ENCODE measurements at places on chromosomes 7 and 10.
A peak's percentile ranks its signal among the peaks of the same experiment; 100 is the strongest.

DNA sequence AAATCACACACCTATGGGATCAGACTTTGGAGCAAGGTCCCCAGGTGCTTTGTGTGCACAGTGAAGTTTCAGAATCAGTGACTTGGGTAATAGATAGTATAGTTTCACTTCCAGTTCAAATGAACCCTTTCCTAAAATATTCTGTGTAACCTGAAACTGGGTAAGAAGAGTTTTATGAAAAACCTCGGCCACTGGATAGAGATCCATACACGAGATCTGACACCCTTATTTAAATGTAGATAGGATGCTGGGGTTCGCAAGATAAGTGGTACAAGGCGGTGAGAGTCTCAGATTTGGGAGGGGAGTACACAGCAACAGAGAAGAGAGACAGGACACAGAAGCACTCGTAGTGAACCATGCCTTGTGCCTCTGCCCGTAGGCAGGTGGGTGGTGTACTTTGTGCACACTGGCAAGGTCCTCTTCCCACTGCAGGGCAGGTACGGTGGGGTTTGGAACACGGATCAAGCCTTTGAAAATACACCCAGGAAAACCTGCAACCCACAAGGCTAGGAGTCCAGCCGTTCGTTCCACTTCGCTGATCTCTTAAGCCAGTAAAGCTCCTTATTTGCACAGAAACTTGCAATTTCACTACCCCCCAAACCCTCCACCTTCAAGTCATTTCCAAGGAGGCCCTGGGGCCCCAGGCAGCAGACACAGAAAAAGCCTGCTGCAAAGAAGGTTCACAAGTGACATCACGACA, 162.8 kb downstream of the USP6NL start:
- no peak for DNase-seq

- peak; percentile 55 for DNase-seq
Measured at GRCh38 chr7:100483722-100484672, at the start of gene NYAP1. TSS of gene NYAP1 (plus strand) at chr7:100483927. CDS start at chr7:100485312, 1,385 bp downstream.

- no peak for DNase-seq
Measured at GRCh38 chr7:80273327-80273726, 138.7 kb downstream of the GNAI1 start.

- no peak for DNase-seq
Measured at GRCh38 chr10:6065835-6066234, 3.7 kb upstream of the IL2RA start.

DNA sequence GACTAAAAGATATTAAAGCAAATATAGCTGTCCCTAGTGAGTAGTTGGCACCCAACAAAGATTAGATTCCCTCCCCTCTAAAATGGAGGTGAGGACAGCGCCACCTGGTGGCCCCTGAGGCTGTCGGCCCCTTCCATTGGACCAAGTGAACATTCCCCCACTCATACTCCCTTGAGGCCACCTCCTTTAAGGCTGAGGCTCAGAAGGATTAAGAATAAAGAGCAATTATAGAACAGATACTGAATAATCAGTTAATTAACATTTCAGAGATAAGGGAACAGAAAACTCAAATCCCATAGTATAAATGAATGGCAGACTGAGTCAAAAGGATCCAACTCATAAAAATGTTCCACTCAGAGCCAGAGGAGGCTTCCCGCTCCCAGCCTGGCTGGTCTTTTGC, 130.4 kb upstream of the GHITM start:
- no peak for DNase-seq

GRCh38 chr7:24716480-24717246, 40.6 kb downstream of the GSDME start:
- no peak for DNase-seq

- DNase-seq = no peak
Measured at GRCh38 chr7:27971171-27971812, 209.3 kb downstream of the JAZF1 start.

DNA sequence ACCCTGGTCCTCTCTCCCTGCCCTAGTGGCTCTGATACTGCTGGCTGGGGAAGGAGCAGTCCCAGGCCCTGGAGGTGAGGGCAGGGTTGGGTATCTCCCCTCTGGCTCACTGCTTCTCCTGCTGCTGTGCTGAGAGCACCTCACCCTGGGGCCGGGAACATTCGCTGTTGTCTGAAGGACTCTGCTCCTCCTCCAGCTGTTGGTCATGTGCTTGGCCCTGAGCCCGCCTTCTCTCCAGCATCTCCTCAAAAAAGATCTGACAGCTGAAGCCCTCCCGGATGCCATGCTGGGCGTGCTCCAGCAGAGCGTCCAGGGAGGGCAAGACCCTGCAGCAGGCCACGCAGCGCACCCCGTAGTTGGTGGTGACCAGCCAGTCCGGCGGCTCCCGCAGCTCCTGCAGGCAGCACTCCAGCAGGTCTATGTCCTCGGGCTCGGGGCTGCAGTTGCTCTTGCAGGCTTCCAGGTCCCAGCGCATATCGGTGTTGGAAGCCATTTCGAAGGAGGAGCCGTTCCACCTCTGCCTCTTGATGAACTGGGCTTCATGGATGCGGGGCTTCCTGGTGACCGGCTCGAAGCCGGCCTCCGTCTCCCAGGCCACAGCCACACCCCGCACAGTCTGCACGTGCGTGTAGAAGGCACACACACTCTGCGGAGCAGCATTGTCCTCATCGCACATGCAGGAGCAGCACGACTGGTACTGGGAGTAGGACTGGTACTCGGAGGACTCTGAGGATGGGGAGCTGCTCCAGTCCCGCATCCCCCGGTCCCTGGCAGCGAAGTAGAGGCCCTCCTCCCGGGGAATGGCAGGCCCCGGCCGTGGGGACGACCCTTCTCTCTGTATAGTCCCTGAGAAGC, 2.1 kb downstream of the FAM170B start:
- no peak for DNase-seq

DNA sequence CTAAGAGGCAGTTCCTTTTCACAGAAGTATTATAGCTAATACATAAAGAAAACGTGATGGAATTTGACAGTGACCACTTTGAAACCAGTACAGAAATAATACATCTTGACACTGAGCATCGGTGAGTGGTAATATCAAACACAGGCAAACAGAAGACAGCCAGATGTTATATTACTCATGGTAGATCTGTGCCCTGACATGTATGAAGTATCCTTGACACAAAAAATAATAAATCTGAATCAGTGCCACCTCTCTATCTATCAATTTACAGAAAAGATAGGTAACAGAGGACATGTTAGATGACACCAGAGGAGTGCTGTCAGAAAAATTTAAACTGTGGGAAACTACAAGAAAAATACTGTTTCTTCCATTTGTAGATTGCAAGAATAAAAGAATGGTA, 217.4 kb upstream of the POT1 start:
- no peak for DNase-seq

DNA sequence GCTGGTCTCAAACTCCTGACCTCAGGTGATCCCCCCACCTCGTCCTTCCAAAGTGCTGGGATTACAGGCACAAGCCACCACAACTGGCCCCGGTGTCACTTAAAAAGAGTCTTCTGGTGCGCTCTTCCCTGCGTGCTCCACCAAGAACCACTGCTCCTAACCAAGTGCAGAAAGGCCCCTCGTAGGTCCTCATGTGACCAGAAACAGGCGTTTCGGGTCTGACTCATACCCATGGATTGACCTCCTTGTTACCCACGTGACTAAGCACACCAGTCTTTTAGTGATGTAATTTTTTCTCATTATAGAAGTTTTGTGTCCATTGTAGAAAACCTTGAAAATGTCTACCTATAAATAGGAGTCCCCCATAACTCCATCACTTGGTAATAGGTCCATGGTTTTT, 13.9 kb downstream of the FKBP6 start:
- DNase-seq = no peak

GRCh38 chr7:13904689-13905088, 84.8 kb downstream of the ETV1 start:
- DNase-seq = no peak

- DNase-seq = no peak
Measured at GRCh38 chr7:134378562-134378961, 61.8 kb upstream of the SLC35B4 start.

DNA sequence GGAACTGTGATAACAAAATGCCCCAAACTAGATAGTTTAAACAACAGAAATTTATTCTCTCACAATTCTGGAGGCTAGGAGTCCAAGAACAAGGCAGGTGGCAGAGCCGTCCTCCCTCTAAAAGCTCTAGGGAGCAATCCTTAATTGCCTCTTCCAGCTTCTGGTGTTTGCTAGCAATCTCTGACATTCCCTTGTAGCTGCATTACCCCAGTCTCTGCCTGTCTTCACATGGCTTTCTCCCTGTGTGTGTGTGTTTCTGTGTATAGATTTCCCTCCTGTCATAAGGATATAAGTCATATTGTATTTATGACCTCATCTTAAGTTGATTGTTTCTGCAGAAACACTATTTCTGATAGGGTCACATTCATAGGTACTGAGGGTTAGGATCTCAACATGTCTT, 177.5 kb downstream of the WNT2 start:
- no peak for DNase-seq

GRCh38 chr10:72637398-72637857, 11.5 kb upstream of the MICU1 start:
- DNase-seq = no peak

DNA sequence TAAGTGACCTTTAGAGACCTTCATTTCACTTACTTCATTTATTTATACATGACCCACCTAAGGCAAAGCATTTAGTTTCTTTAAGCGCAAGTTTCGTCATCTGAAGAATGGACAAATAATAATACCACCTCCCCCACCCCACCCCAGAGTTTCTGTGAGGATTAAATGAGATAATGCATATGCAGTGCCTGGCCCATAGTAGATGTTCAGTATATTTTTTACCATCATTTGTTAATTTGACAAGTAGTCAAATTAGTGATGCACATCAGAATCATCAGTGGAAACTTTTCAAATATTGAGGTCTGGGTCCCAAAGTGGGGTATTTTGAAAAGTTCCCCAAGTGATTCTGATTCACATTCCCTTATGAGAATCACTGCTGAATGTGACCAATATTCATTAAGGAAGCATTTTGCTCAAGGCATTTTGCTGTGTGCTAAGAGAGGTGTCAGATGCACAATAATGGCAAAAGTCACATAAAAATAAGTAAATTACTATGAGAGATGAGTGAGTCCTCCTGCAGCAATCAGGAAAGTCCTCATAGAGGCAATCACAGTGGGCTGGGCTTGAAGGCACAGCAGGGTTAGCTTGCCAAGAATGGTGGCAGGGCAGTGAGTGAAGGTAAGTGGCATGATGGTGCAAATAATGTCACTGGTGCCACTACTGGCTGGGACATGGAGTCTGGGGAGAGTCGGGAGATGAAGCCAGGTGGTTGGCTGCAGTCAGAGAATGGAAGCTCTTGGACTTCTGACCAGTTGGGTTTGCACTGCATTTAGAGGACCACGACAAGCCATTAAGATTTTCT, 244.1 kb downstream of the PTEN start:
- DNase-seq = no peak

GRCh38 chr7:147432576-147432975, 1158.0 kb upstream of the C7orf33 start:
- DNase-seq = no peak

Measured in T-helper 22 cell (primary cell).